ENCODE measurements at places on chromosomes 4 and X.
A peak's percentile ranks its signal among the peaks of the same experiment; 100 is the strongest.

GRCh38 chrX:47232197-47232802 lies 509 bp upstream of the USP11 start:
- no peak for DNase-seq

GRCh38 chr4:31768756-31769155 lies 1048.6 kb downstream of the PCDH7 start:
- no peak for DNase-seq

DNA sequence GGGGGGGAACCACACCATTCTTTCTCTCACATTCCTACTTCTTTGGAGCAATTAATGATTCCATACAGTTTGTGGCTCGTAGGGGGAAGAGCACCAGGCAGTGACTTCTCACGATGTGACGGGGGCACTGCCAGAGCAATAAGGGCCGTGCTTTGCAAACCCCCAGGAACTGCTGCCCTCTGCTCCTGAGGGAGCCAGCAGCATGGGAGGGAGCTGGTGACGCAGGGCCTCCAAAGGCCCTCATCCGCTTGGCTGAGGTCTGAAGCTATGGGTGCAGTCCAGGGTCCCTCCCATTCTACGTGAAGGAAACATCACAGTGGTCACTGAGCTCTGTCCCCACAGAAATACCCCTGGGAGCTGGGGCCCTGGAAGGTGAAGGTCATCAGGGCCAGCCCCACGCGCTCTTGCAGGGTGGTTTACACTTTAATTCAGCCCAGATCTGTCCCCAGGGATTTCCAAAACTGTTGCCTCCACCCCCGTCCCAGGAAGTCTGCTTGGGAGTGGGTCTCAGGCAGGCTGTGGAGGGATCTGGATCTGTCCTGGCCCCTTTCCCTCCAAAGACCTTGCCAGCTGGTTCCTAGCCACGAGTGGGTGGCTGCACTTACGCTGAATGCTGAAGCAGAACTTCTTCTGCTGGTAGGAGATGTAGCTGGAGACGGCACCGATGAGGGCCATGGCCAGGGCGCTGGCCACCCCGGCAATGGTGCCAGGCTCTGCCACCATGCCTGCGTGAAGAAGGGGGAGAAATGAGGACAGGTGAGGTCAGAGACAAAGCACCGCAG lies 82.6 kb downstream of the MTMR1 start:
- DNase-seq: no peak

GRCh38 chrX:118221270-118221669 lies 104.7 kb upstream of the KLHL13 start:
- DNase-seq: no peak

- no peak for DNase-seq
Measured at GRCh38 chr4:139129206-139129605, 47.8 kb downstream of the ELF2 start.

DNA sequence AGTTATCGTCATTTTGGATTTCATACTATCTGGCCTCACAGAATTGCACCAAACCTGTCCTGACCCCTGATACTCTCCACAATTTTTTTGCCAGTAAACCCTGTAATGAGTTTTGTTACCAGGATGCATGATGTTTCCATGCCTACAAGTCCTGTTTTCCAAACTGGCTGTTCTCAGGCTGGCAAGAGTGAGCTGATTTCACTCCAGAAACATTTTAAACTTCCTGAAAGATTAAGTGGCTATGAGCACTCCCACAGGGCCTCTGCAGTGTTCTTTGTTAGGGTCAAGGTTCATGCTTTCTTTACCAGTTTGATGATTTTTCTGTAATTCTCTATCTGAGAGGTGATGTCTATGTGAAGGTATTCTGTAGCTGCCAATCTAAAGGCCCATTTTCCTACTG lies 31.7 kb upstream of the PDLIM3 start:
- DNase-seq: peak; percentile 89
